ENCODE measurements at places on chromosomes 6 and 20.

DNA sequence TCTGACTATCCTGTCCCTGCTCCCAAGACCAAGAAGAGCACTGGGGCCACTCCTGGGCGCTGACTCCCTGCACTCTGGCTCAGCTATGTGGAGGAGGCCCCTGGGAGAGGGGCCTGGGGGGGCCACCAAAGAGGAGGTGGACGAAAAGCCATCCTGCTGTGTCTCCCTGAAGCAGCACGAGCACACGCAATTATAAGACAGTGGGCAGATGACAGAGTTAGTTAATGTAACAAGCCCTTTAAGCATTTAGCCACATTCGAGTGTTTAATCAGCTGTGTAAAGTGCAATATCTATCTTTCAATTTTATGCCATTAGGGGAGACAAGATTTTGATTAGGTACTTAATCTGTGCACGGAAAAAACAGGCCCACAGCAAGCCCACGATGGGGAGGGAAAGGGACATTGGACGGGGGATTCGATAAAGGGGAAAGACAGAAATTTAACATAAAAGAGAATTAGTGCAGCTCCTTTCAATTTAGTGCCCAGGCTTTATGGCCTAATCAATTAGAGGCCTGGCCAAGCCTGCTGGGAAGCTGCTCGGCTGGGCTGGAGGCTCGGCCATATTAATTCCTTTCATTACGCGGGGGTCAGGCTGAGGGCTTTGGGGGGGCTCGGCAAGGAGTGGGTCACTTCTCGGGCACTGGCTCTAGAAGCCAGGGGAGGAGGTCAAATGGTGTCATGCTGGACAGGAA, 286.2 kb downstream of the DHX35 start:
- no peak for DNase-seq

DNA sequence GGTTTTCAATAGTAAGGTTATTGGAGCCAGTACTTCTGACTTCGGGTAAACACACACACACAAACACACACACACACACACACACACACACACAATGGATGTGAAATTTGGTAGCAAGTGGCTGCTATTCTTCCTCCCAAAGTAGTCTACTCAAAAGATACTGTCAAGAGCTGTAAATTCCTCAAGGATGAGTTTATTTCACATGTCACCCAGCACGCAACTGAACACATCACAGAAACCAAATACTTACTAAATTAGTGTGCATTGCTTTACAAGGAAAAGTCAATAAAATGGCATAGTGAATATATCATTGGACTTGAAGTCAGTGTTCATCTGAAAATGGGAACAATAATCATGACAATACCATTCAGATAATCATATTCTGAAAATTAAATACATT, 32.9 kb downstream of the MMUT start:
- DNase-seq = no peak

GRCh38 chr6:36853325-36853724, 14.1 kb upstream of the CPNE5 start:
- DNase-seq = no peak

- no peak for DNase-seq
Observed at GRCh38 chr20:25600632-25601031, 15.3 kb upstream of the NINL start.

- DNase-seq = no peak
Observed at GRCh38 chr6:137820952-137821351, 46.1 kb upstream of the TNFAIP3 start.

DNA sequence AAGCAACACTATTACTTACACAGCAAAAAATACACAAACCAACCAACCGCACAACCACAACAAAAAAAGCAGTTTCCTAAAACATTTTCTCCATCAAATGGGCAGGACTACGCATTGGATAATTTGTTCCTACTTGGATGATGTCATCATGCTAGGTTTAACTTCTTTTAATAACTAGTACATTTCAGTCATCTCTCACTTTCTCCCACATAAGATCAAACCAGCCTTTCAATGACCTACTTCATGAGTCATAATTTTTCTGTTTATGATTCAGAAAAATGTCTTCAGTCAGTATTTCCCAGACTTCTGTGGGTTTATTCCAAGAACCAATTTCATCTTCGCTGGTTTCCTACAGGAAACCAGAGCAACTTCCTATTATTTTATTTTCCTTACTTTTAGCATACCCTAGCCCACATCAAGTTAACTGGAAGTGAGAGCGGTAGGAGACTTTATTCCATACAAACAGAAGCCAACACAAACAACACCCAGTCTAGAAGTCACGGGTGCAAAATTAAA, 134.2 kb downstream of the GMDS start:
- no peak for DNase-seq

GRCh38 chr20:39913274-39913673, 775.8 kb downstream of the MAFB start:
- DNase-seq = no peak

- no peak for DNase-seq
Observed at GRCh38 chr20:63966172-63966943, 3.4 kb downstream of the ZNF512B start.

DNA sequence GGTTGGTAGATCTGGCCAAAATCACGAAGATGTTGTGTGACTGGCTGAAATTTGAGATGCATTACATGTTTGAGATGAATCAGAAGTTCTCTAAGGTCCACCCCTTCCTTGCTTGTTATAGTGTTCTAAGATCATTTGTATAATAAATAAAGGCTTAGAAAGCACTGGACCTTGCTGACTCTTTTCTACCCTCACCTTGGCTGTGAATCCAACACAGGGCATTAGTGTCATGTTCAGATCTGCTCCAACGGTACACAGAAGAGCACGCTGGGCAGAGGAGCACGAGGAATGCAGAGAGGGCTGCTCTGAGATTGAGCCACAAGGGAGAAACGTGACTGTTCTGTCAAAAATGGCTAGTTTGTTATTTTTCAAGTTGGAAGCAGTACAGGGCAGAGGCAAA, 169.5 kb upstream of the HDAC2 start:
- DNase-seq = no peak

DNA sequence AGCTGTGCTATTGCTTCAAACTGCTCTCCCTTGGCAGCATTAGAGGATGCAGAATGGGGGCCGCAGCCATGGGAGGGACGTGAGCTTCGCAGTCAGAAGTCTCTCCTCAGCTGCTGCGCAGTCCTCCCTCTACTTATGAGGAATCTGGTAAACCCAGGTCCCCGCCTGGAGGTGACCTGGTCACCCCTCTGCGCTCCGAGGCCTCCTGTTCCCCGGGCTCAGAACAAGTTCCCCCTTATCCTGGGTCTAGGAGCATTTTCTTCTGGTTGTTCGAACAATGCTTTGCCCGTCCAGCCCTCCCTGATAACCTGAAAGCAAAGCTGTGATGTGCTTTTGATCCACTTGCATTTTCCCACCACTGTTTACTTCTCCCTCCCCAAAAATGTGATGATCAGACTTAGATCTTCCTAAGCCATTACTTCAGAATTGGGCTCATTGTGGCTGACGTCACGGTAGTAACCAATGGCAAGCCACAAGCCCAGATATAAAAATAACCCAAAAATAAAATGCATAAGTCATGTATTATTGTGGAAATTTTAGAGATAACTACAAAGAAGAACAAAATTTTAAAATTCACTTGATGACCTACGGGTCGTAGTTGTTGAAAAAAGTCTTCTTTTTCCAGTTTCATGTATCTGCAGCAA, 80.7 kb downstream of the SERAC1 start:
- no peak for DNase-seq

DNA sequence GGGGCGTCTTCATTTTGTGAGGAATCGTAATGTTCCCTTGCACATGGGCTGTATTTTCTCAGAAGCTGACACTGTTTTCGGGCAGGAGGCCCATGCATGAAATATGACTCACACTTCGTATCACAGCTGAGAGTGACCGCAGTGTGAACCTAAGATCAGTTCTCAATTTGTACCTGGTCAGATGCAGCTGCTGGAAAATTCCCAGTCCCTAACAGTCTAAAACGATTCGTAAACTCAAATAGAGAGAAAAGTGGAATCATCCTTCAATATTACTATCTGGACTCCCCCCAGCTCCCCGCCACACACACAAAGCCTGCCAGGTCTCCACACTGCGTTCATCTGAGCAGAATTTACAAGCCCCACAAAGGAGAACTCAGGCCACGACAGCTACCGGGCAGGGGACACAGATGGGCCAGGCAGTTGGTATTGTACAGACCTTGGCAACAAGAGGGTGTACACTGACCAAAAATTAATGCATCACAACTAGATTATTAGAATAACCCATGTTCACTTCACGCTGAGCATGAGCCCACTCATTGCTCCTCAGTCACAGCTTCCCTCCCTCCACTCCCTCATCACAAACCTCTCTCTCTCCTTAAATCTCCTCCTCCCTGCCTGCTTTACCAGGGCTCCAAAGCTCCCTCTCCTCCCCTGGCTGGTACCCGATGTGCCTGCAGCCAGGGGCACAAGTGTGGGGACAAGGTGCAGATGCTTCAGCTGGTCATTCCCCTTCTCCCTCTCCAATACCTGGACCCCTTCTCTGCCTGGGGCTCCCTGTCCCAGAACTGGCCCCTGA, 488.4 kb downstream of the PREX1 start:
- DNase-seq = no peak

- DNase-seq = no peak
Observed at GRCh38 chr6:34132486-34133185, 13.3 kb downstream of the GRM4 start.

DNA sequence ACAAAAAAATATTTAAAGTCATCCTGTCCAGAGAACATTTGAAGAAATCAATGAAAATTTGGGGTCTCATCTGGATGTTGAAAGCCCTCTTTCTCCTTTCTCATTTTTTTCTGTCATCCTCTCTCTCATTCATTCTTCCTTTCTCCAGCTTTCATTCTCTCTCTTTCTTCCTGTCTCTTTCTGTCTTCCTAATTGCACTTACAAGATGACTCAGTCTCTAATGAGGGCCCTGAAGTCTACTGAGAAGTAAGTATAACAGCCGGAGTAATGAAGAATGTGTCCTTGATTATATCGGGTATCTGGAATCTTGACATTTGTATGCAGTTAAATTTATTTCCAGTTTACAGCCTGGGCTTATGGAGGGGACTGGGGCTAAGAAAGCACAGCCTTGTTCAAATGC, 232.2 kb upstream of the SULF2 start:
- DNase-seq = no peak

GRCh38 chr20:1810572-1810925, 84.7 kb upstream of the SIRPA start:
- no peak for DNase-seq

DNA sequence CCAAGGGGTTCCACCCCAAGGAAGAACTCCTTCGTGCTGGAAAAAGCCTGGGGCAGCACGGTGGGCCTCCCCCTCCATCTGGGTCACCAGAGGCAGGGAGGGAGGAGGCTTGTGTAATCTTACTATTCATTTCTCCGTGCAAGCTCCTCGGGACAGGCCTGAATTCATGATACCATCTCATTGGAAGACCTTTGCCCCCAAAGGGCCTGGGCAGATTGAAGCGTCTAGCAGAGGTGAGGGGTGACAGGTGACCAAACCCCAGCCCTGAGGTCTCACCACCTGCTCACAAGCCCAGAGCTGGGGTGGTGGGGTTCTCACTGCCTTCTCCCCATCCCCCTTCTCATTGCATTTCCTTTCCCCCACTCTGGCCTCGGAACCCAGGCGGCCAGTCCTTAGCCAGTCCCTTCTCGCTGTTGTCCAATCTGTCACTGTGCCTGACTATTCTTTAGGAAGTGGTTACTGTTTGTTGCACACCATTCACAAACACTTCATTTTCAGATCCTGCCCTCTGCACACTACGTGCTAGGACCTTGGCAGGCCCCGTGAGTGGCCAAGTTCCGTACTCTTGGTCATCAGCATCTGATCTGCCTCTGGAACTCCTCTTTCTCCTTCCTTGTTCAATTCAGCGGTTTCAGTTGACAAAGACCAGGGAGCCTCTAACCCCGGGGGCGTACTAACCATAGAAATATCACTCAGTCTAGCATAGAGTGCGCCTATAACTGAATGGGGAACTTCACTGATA, 137.1 kb downstream of the LY86 start:
- no peak for DNase-seq

- no peak for DNase-seq
Observed at GRCh38 chr20:16216227-16216913, 356.9 kb downstream of the KIF16B start.

GRCh38 chr6:109308018-109308492, 74.2 kb downstream of the CD164 start:
- no peak for DNase-seq

DNA sequence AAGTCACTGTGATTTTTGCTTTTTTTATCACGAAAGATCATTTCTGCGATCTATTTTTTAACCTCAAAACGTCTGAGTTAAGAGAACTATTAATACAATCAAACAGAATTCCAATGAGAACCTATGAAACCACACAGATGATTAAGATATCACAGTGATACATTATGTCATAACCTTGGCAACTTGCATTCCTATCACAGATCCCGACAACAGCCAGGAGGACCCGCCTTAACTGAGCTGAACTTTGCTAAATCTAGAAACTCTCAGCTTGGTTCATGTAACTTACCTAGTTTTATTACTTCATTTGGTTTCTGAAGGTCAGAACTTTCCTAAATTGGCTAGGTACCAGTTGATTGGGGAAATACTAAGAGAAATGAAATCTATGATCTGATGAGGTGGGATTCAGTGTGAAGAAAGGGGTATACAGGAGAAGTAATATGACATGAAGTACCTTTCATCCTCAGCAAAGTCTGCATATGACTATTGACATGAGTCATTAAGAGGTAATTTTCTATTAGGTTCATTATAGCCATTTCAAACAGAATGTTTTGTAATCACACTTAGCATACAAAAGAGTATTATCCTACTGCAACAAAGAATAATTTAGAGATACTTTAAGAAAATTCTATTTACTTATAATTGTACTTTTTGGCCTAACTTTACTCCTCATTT, 11.2 kb downstream of the LYRM4 start:
- DNase-seq = no peak

DNA sequence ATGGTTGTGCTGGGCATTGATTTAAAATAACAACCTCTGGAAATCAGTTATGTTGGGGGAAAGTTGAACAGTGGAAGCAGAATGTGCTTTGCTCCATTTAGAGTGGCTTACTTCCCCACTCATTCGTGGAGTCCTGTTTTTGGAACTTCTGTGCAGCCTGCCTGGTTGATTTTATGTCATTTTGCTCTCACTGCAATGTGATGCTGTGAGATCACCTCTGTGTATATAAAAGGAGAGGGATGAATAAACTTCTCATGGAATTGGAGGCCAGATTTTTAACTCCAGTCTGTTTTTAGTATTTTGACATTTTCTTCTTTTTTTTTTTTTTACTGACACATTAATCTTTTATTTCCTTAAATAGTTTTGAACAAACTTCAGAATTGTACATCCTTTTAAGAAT, 139.0 kb downstream of the FNDC1 start:
- DNase-seq = no peak

DNA sequence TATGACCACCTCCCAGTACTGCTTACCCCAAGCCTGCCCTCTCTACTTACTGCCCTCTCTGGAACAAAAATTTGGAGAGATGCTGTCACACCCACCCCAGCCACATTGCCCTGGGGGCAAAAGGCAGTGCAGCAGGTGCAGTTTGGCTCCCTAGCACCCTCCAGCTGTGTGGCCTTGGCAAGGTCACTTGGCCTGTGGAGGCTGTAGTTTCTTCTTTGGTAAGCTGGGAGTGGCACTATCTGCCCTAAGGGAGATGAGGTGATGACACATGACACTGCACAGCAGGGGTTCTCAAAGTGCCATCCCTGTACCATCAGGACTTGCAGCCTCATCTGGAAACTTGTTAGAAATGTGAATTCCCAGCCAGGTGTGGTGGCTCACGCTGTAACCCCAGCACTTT, 44.8 kb downstream of the TAF8 start:
- no peak for DNase-seq

GRCh38 chr20:53163486-53163885, 191.3 kb downstream of the TSHZ2 start:
- DNase-seq = no peak

- no peak for DNase-seq
Observed at GRCh38 chr20:57007171-57007540, 259.3 kb downstream of the BMP7 start.

- no peak for DNase-seq
Observed at GRCh38 chr6:36229223-36229622, 32.7 kb downstream of the BRPF3 start.
